ENCODE measurements at places on chromosomes 1 and 21.

- no peak for DNase-seq
These were observed 39.2 kb upstream of the CTTNBP2NL start for GRCh38 chr1:112356765-112357164.

DNA sequence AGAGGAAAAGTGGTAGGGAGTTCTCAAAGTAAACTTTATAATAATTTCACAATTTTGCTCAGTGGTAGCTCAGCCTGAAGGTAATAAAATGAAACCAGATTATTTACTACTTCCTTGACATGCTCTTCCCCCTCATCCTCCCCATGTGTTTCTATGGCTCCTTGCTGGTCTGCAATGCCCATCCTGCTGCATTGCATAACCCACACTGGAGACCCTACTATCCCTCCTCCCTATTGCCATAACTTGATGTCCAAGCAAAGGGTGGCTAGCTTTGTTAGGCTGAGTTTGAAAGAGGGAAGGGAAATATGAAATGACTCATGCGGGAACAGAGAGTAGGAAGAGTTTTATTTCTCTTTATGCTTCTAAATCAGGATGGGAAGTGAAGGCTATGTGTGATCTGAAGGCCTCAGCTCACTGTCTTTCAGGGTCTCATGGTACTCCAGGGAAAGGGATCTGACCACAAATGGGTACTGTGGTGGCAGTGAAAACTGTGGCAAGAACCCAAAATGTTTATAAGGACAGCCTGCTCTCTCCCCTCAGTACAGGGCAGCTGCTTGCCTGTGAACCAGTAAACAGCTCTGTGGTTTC is 36.4 kb upstream of the HSD17B7 start:
- DNase-seq, result no peak

- DNase-seq, result no peak
These were observed 108.7 kb upstream of the COL6A1 start for GRCh38 chr21:45872902-45873301.

GRCh38 chr1:58966103-58966916 is 182.5 kb upstream of the JUN start:
- DNase-seq, result no peak

DNA sequence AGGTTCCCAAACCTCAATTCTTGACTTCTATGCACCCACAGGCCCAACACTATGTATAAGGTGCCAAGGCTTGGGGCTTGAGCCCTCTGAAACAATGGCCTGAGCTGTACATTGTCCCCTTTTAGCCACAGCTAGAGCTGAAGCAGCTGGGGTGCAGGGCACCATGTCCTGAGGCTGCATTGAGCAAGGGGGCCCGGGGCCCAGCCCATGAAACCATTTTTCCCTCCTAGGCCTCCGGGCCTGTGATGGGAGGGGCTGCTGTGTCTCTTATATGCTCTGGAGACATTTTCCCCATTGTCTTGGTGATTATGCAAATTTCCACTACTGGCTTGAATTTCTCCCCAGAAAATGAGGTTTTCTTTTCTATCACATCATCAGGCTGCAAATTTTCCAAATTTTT is 155.5 kb downstream of the FASLG start:
- no peak for DNase-seq

- DNase-seq, result no peak
These were observed 129.4 kb downstream of the ZC3H11B start for GRCh38 chr1:219483530-219483929.

- DNase-seq, result no peak
These were observed 220.4 kb downstream of the ZP4 start for GRCh38 chr1:237670302-237670701.

DNA sequence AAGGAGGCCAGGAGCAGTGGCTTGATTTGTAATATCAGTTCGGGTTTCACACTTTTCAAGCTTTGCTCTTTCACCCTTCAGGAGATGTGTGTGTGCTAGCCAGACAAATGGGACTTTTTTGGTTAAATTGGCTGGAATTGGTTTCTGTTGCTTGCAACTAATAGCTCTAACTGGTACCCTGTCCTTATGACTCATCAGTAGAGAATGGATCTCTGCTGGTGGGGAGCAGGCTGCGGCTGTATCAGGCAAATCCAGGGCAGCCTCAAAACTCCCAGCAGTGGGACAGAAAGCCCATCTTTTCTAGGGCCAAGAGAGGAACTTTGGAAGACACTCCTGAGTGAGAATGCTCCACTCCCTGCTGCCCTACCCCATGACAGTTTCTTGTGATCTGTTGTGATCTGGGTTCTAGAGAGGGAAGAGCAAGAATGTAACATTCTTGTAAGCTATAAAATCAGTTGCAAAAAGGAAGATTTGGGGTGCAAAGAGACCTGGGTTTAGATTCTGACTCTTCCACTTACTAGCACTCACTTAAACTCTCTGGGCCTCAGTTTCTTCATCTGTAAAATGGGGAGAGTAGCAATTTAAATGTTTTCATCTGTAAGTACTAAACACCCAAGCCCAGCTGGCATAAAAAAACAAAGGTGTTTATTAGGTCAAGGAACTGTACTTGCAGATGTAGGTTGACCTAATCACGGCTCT is 257.0 kb upstream of the TMEM51 start:
- no peak for DNase-seq

GRCh38 chr21:30880914-30881313 is 466 bp downstream of the KRTAP11-1 start:
- no peak for DNase-seq

DNA sequence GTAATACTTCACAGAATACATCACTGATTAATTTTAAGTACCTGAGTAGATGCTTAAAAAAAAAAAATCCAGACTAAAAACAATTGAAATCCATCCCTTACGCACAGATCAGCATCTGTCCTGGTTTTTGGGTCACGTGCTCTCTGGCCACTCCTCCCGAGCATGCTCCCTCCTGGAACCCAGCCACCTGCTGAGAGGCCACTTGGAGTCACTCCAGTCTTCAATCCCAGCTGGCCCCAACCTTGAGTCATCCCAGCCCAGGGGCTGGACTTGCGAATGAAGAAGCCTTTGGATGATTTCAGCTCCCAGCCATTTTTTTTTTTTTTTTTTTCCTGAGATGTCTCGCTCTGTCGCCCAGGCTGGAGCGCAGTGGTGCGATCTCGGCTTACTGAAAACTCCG is 8.9 kb downstream of the MAP1LC3C start:
- DNase-seq, result no peak

- DNase-seq, result no peak
These were observed 239.1 kb upstream of the SGIP1 start for GRCh38 chr1:66294707-66295370.

DNA sequence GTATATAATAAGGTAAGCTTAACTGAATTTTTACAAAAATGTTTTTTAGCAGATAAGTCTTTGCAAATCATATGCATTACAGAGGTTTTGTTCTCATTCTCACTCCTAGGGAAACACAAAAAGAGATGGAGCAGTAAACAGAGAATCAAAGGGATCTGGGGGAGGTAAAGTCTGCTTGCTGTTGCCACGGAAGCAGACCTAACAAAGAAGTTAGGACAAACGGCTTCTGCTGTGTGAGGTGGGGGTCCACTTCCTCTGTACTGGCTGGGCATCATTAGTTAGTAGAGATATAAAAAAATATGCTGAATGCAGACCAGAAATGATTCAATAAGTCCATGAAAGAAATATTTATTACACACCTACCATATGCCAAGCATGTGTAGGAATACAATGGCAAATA is 34.2 kb downstream of the GJA5 start:
- DNase-seq, result no peak

DNA sequence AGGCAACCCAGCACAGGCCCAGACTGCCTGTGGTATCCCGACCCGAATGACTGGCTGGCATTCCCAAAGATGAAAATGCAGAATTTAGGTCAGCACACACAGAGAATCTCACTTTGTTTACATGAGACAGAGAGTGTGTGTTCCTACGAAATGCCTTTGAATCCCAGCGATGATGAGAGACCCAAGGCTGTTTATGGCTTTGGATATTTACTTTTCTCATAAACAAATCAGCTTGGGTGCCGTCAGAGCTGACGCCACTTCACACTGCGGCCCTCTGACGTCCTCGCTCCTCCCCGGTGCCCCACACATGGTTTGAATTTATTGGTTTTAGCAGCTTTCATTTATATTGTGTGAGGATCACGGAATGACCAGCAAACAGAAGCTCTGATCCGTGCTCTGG is 18.7 kb downstream of the TRABD2B start:
- DNase-seq, result no peak

- no peak for DNase-seq
These were observed at the start of gene FNDC10 for GRCh38 chr1:1599935-1600860. TSS of gene FNDC10 (minus strand) at chr1:1600135. CDS start at chr1:1600015, 120 bp downstream.

DNA sequence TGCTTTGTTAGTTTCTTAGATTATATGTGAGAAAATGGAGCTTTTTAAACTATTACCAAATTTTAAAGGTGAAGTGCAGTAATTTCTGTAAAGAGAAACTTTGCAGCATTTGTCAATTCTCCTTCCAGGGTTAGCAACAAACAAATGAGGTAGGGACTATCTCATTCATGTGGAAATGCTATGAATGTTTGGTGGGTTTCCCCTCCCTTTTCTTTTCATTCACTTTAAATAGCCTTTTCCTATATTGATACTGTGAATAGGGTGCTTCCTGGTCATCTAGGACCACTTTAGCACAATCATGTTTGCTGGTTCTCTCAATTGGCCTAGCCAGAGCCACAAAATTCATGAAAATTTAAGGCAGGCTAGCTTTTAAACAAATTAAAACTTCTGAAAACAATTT is 20.6 kb downstream of the ZBTB37 start:
- no peak for DNase-seq

DNA sequence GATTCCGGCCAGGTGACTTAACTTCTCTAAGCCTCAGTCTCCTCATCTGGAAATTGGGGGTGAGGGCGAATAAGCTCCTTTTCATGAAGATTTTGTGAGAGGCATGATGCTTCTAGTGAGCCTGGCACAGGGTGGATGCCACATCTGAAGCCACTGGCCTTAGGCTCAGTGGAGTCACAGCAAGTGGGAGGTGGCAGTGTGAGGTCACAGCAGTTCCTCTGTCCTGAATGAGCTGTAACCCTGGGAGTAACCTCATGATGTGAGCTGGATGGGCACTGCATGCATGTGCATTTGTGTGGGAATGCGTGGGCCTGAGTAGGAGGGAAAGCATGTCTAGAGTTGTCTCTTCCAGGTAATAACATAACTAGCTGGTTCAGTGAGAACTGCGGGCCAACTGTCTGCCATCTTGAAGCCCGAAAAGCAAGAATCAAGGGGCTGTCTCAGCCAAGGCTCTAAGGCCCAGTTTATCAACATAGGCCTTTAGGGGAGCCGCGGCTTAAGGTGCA is 27.0 kb upstream of the HTR1D start:
- no peak for DNase-seq

DNA sequence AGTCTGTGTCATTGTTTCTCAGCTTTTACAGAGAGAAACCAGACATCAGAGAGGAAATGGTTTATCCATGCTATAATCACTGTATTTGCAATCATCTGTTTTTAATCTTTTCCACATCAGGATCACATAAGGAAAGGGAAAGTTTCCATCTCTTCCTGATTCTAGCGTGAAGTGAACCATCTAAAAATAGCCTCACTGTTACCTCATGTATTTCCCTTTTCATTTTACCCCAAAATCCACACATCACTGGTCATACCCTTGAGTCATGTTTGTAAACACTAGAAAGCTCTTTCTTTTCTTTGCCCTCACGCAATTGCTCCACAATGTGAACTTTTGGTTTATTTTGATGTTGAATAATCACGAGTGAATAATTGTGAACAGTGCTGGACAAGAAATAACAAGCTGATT is 146.0 kb downstream of the PLA2G4A start:
- DNase-seq, result no peak

DNA sequence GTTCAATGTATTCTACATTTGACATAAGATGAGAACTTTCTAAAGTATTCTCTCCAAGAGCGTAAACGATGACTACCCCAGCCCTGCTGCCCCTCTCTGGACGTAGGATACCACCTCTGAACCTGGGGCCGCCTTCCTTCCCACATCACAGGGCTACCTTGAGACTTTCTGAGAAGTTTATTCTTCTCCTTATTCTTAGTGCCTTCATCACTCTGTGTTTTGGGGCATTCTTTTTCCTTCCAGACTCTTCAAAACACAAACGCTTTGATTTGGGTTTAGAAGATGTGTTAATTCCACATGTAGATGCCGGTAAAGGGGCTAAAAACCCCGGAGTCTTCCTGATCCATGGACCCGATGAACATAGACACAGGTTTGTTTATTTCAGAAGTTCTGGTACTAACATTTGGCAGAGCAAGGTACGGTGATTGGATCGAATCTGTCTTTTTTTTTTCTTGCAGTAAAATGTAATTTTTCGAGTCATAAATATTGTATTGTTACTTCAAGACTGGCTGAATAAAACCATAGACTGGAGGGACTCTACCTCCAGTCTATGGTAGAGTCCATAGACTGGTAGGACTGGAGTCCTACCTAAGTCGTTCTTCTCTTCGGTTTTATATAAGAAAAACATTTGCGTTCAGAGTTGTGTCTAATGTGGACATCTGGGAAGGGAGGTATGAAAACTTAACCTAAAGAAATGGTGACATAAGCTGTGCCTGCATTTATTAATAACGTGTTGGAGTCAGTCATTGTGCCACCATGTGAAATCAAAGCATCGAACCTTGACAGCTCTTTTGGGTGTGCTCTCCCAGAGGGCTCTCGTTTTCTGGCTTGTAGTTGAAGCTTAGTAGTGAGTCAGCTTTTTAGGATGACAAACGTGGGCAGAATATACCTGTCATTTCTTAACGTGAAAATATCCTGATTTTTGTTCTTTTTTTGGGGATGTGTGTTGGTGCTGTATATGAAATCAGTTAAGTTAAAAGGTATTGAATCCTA is 1.2 kb downstream of the MAN1A2 start:
- DNase-seq, result no peak

DNA sequence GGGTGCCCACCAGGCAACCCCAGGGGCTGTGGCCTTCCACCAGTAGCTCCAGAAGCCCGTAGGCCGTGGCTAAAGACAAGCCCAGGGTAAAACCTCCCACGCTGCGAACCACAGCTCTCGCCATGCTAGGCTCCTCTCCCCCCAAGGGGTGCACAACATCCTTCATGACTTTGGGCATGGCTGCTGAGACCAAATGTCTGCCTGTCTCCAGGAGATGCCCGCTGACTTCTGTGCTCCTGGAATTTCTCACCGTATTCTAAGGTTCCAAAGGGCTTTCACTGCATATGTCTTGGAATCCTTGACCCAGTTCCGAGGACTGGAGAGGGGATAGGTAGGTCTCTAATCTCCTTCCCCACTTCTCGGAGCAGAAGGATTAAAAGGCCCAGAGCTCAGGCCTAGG is at the start of the genes DCST1 and DCST2:
DCST1 (plus strand) TSS at position 301 of the 400 bp plus-strand sequence. CDS start 213 bp downstream, outside the sequence.
DCST2 (minus strand) TSS at position 258 of the 400 bp plus-strand sequence; CDS start at position 178, 80 bp downstream.
- DNase-seq, result no peak
